Myocyte (in vitro differentiated cells): ENCODE measurements at places on chromosomes 6 and 20. TPM values are rescaled to one million over a fixed set of nuclear protein-coding genes. Genes with fewer than 3 reads are reported as not detected.

Gene GMPR
- total RNA-seq, result 37.5 and 43.6 TPM in 2 replicates

DNA sequence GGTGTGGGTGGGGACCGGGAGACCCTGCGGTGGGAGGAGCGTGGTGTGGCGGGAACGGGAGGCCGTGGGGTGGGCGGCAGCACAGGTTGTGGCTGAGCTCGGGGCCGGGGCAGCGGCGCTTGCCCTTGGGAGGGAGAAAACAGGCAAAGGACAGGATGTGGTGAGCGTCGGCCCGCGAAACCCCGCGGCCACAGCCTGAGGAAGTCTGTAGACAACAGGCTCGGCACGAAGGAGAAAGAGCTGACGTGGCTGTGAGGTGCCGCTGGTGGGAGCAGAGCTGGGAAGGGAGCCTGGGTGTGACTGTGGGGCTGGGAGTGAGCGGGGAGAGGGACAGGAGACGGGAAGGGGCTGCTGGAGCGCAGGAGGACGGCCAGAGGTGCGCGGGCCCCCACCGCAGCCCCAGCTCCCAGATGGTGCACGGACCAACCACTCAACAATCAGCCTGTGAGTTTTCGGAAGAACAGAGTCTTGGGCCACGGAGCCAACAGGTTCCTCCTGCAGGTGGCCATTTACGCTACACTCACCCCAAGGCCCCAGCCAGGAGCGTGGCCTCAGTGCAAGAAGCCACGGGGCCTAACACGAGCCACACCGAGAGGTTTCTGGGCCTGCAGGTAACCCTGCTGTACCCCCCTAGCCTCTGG is 202.8 kb downstream of the DLL1 start:
- DNase-seq, result no peak

DNA sequence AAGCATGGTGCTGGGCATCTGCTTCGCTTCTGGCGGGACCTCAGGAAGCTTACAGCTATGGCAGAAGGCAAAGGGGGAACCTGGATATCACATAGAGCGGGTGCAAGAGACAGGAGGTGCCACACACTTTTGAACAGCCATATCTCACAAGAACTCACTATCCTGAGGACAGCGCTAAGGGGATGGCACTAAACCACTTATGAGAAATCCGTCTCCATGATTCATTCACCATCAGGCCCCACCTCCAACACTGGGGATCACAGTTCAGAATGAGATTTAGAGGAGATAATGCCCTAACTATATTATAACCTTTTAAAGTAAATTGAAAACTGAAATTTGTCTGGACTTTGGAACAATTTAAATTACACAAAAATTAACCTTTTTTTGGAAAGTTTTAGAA is 37.8 kb upstream of the SUMO4 start:
- no peak for DNase-seq

GRCh38 chr6:19013026-19013705 is 626.0 kb downstream of the RNF144B start:
- DNase-seq, result no peak
